ENCODE measurements at places on chromosomes 2 and 18.

GRCh38 chr2:43397411-43397810 is 171.0 kb upstream of the ZFP36L2 start:
- no peak for DNase-seq

DNA sequence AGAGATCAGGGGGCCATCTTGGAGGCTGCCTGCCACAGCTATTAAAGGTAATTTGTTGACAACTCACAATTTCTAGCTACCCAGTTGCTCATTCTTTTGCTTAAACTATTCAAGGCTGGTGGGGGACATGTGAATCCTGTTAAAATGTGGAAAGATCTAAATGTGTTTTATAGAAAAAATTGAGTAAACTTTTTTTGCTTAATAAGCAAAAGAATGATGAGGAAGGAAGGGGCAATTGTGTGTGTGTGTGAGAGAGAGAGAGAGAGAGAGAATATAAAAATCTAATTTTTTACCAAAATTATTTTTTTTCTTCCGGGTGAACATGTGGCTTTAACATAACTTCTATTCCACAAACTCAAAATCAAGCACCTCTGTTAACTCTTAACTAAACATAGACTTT is 5.2 kb upstream of the IL1RL1 start:
- DNase-seq, result no peak

- no peak for DNase-seq
Observed at GRCh38 chr18:50944245-50944932, 23.5 kb upstream of the ELAC1 start.

DNA sequence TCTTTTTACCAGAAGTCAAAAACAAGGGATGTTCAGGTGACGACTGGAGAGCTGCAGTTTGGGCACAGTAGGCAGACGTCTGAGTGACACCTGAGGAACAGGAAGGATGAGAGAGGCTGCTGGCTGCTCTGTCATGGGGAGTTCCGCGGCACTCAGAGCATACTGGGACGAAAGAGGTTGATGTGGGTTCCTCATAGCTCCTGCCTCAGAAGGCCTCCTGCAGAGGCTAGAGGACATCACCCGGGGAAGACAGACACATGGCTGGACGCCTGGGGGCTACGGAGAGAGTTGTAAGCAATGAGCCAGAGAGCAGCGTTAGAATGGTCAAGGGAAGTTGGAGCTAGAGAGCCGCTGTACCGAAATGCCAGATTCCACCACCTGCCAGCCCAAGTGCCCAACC is 45.1 kb upstream of the GLI2 start:
- DNase-seq, result no peak

GRCh38 chr2:240530181-240530580 is 27.6 kb downstream of the ANKMY1 start:
- no peak for DNase-seq

- DNase-seq, result no peak
Observed at GRCh38 chr18:31566576-31567306, 24.9 kb upstream of the TTR start.

DNA sequence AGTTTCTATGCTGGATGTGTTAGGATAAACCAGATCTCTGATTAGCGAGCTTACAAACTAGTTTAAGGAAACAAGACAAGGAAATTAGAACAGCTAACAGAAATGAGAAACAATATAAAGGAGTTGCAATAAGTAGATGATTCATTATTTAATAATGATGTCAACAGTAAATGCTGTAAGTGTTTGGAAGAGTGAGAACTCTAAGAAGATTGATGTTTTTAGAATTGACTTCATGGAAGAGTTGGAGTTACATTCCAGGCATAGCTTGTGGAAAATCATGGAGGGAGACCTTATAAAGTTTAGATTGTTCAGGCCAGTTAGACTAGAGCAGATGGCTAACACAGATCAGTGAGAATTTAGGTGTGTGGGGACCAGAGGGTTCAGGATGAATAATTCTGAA is 32.6 kb downstream of the PPP1R1C start:
- DNase-seq, result no peak

- DNase-seq, result no peak
Observed at GRCh38 chr2:238382381-238382781, 44.3 kb upstream of the ASB1 start.

GRCh38 chr2:61811821-61812220 is 42.0 kb downstream of the FAM161A start:
- no peak for DNase-seq
